ENCODE measurements at places on chromosomes 1 and 21.

- peak; percentile 87 for DNase-seq
Observed at GRCh38 chr1:64539781-64540218, 69.9 kb downstream of the CACHD1 start.

DNA sequence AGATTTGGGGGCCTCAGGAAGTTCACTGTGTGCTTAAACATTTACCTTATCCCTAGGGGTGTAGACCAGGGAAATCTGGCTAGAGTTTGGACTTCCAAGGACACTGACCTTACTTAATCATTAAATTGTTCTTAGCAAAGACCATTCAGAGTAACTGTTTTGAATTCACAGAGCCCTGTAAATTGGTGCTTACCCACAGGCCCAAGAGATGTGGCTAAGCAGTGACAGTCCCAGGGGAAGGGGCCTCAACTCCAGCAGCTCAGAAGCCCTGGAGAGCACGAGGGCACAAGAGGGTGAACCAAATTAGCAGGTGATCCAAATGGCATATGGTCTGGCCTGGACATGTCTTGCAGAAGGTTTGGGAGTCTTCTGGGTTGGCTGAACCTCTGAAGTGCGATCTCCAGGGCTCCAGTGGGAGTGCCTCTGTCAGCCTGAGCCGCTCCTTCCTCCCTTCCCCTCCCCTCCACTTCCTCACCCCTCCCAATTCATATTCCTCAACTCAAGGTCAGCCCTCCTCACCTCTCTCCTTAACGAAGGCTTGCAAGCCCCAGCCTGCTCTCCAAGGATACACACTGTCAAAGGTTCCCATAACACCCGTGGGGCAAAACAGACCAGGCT, 4.3 kb downstream of the PAQR7 start:
- DNase-seq: no peak

DNA sequence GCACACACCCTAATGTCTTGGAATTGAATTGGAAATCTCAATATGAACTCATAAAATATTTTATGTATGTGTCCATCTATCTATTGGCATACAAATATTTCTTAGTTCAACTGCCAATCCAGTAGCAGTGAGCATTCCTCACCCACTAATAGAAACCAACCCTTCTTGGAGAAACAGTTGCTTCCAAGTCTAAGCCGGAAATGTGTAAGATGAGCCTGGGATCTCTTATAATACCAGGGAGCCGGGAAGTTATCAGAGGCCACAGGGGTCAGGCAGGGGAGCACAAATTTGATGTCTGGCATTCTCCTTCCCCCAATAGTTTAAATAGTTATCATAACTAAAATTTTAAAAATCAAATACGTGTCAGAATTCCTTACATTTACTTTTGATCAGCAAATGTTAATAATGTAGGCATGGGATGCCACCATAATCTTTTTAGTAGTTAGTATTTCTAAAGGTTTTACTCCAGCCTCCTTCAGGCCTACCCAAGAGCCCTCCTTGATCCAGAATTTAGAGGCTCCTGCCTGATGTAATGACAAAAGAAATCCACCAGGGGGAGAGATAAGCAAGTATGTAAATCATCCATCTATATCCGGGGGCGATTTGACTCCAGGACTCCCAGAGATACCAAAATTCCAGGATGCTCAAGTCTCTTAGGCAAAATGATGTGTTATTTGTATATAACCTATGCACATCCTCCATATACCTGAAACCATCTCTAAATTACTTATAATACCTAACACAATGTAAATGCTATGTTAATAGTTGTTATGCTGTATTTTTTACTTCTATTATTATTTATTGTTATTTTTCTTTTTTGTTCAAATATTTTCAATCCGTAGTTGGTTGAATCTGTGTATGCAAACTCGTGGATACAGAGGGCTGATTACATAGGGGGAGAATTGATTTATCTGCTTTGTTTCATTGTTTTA, 218.7 kb upstream of the COA6 start:
- peak; percentile 28 for DNase-seq

- no peak for DNase-seq
Observed at GRCh38 chr1:43659212-43660166, 9.5 kb downstream of the KDM4A start.

- no peak for DNase-seq
Observed at GRCh38 chr1:211531194-211532087, 39.5 kb upstream of the RD3 start.

DNA sequence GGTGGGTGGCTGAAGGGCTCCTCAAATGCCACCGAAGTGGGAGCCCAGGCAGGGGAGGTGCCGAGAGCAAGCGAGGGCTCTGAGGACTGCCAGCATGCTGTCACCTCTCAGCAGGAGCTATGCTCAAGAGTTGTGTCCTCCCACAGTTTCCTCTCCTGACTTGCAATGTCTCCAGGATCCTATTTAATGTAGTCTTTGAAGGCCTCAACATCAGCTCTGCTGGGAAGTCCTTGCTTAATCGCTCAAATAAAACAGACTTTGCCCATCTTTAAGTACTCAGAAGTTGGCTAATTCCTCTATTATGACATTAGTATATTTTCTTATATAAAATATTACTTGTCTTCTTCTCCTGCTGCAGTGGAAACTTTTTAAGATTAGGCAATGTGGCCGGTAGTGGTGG, 154.2 kb upstream of the NRIP1 start:
- no peak for DNase-seq

GRCh38 chr1:107739651-107740050, 225.3 kb downstream of the VAV3 start:
- no peak for DNase-seq

Data from dermis microvascular lymphatic vessel endothelial cell (primary cell).